ENCODE measurements at places on chromosomes 5 and 9.

GRCh38 chr5:15717001-15717400 is 217.0 kb downstream of the FBXL7 start:
- DNase-seq, result no peak

DNA sequence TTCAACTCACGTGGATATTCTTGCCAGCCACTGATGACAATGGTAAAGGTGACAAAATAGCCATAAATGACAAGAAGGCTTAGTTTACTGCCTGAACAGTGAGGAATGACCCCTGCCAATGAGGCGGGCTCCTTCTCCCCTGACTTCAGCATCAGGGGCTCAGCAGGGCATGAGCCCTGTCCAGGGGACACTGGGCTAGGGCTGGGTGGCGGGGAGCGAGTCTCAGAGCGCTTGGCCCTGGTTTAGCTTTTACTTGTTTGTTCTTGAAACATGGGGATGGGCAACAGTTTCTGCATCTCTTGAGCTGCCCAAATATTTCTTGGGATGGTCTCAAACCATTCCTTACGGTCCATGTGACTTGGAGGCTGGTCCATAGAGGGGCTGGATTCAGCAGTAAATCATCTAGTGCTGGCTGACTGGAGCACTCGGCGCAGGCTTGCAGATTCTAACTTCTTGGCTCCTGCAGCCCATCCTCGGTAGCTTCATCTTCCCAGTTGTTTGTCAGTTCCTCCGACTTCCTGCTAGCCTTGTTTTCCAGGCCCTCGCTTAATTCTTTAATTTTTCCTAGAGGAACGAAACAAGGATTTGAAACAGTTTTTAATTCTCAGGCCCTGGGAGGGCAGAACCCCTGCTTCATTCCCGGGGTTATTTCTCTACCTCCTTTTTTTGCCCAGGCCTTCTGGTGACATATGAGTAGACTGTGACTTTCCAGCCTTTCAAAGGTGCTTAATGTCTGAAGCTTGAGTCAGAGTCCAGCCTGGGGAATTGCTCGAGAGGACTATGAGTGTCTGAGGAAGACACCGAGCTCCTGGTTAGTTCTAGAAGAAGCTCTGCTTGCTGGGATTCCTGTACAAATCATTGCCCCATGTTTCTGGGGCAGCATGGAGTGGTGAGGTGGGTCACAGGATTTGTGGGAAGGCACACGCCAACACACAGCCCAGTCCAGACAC is 4.5 kb upstream of the HMCN2 start:
- no peak for DNase-seq

DNA sequence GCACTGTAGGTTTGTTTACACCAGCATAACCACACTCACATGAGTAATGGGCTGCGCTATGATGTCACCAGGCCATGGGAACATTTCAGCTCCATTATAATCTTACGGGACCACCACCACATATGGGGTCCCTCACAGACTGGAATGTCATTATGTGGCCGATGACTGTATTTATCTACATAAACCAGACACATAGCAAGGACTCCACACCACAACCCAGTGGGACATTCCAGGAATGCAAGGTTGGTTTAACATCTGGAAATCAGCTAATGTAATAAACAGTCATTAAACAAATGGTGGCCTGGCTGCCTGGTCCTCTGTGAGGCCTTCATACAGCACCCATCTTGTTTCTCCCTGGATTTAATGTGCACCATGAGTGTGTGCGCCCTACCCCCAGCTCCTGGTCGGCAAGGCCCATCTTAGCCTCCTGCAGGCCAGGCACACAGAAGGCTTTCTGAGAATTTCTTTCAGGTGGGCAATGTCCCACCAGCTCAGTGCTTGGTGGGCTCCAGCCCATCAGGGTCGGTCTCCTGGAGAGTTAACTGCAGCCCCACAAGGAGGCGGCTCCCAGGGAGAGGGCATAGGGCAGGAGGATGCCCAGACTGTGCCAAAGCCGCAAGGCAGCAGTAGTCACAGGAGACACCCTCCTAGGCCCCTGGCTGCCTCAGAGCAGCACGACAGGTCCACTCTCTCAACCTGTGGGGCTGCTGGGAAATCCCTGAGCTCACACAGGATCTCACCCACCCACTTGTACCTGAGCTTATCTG is 35.9 kb upstream of the SARDH start:
- no peak for DNase-seq

DNA sequence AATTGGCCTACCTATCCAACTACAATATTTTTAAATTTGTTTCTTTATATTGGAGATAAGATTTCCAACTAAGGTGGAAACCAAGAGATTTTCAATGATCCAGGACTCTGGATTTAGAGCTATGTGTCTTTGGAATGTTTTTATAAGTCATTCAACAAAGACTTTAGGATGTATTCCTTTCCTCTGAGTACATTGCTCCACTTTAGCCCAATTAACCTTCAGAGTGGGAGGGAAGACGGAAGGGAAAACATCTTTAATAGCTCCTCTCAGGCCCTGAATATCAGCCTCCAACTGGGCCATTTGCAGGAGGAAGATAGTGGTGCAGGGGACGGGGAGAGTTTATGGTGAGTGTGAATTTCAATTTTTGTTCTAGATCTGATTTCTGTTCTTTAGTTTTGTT is 239.2 kb downstream of the PIK3R1 start:
- peak; percentile 32 for DNase-seq

GRCh38 chr5:169051351-169051750 is 249.6 kb downstream of the SLIT3 start:
- DNase-seq, result no peak

DNA sequence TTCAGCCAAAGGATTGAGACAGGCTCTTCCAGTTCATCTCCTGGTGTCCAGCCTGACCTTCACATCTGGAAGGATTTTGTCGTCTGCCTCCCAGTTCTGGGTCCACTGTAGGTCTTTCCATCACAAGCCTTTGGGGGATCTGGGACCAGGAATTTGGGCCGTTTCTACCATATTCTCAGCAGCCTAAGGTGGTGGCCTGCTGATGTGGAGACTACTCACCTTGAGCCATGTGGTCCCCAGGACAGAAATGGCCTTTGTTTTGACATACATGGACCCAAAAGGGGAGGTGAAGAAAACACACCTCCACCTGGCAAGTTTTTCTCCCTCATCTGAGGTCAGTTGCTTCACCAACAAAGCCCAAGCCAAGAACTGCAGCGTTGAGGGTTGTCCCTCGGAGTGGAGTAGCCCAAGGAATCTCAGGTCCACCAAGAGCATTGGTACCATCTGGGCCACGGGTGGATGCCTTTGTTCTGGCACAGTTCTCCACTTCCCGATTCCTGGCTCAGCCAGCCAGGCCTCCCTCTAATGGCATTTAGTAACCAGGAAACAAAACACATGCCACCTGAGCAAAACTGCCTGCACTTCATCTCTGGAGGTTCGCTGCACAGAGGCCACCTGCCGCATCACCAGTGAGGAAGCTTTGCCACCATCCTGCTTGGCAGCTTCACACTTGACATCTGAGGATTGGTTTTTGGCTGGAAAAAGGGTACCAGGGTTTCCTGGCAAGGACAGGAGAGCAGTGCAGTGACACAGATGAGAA is 24.7 kb downstream of the AMBP start:
- no peak for DNase-seq

Measured in hematopoietic multipotent progenitor cell treated with erythropoietin and hydrocortisone succinate and interleukin-3 and kit ligand, for 17 days (in vitro differentiated cells).